ENCODE measurements at places on chromosomes 12 and 14. TPM values are rescaled to one million over a fixed set of nuclear protein-coding genes. Genes with fewer than 3 reads are reported as not detected.

Gene FAM181A
- total RNA-seq: not detected

Gene OAS3
- 238 TPM for total RNA-seq

Gene SAMD4A
- total RNA-seq: 7.7 TPM

Gene CDKL1
- total RNA-seq: 1.7 TPM

Gene SUOX
- 17.0 TPM for total RNA-seq

Gene MTHFD1
- total RNA-seq: 47.2 TPM

Gene PYGL
- 75.8 TPM for total RNA-seq

Gene IFI27
- total RNA-seq: 1,511 TPM

Data from M059J (cell line).